Islet precursor cell (in vitro differentiated cells): ENCODE measurements at places on chromosomes 7 and 10.

DNA sequence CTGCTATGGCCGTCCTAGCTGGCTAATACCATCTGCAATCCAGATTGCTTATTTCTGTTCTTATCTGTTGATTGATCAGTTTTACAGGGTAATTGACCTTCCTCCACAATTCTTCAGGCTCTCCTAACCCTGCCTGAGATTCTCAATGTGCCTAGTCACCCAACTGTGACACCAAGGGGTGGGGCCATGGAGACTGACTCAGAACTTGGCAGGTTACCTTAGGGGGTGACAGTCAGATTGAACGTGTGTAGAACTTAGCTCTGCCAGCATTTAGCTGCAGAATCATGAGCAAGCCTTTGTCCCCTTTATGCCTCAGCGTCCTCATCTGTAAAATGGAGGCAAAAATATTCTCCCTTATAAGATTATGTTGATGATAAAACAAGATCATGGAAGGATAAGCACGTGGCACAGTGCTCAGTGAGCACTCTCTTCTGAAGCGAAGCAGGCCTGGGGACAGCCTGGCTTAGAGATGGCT, 19.1 kb upstream of the LEP start:
- peak; percentile 77 for DNase-seq

GRCh38 chr10:13563481-13564445, 23.0 kb upstream of the PRPF18 start:
- no peak for DNase-seq

GRCh38 chr10:71528371-71529206, 131.9 kb downstream of the CDH23 start:
- DNase-seq = no peak

DNA sequence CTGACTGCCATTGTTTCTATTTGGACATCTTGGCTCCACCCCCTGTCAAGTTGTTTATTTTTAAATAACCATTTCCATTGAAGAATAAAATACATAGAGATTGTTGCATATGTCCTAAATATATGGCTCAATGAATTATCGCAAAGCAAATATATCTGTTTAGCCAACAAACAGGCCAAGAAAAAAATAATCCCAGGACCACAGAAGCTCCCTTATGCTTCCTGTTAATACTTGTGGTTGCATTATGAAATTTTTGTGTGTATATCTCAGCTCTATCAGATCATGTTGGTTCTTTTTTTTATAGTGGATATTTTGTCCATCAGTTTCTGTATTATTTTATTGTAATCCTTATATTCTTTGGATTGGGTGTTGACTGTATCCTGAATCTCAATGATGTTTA, 53.4 kb upstream of the CYP2C8 start:
- DNase-seq = no peak

DNA sequence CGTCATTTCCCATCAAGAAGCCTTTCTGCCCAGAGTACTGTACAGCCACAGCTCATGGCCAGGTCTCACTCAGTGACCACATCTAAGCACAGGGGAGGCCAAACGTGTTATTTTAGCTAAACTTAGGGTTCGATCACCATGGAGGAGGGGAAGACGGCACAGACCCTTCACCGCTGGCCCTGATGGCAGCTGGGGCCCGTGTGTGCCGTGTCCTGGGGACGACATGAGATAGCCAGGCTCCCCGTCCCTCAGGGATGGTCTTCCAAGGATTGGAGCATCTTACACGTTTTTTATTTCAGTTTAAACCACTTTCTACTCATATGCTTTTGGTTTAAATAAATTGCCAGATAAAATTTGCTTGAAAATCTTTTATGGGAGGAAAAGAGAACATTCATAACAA, 512.9 kb downstream of the DNAJB6 start:
- DNase-seq = no peak

DNA sequence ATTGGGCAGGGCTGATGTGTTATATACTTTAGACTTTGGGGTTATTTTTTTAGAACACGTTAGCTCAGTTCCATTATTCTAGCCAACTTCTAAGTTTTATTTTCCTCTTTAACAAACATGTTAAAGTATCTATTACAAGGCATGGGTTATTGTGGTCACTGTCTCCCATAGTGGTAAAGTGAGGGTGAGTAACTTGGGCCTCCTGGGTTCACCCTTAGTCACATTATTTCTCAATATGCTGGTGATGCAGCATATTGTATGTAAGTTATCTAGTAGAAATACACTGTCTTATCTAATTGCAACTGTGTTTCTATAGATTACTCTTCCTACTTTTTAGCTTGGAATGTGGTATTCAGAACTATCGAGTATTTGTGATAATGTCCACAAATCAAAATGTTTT, 65.9 kb downstream of the BBS9 start:
- no peak for DNase-seq

- no peak for DNase-seq
Observed at GRCh38 chr7:16114633-16115032, 306.7 kb downstream of the CRPPA start.

GRCh38 chr10:125034675-125035074, 92.8 kb downstream of the ZRANB1 start:
- no peak for DNase-seq

GRCh38 chr7:132045481-132045980, 489.1 kb upstream of the PODXL start:
- no peak for DNase-seq

DNA sequence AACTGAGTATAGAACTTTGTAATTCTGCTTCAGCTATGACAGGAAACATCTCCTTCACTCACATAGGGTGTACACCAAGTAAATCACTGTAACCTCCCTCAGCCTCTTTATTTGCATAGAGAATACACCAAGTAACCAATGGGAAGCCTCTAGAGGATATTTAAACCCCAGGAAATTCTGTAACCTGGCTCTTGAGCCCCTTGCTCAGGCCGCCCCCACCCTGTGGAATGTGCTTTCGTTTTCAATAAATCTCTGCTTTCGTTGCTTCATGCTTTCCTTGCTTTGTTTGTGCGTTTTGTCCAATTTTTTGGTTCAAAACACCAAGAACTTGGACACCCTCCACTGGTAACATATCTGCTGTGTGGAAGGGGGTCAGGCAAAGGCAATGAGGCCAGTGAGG, 60.2 kb downstream of the CLRN3 start:
- peak; percentile 18 for DNase-seq

DNA sequence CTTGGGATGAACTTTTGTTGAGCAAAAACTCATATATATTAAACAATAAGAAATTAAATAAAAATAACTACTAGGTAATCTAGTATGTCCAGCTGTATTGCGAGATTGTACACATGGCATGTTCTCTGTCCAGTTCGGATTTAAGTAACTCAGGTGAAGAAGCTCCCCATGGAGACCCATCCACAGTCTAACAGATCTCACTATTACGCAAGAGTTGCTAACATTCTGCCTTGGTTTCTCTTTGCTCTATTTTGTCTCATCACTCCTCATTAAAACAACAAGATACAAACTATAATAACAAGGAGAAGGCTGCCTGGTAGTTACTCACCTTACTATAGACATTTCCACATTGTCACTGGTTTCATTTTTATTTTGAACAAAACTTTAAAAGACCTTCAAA, 1372.3 kb upstream of the CELF2 start:
- DNase-seq = no peak

DNA sequence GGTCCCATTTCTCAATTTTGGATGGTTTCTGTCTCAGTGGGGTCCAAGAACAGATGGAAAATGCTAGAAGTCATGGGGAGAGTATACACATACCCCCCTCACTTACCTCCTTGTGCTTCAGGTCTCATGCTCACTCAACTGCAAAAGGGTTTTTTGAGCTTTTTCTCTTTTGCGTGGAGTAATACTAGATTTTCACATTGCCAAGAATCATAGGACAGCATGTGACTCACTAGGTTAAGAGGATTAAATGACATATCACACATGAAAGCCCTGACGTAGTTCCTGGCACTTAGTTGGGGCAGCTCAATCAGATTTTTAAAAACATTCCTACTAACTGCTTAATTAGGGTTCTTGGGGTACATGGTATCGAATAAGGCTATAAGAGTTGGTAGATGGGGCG, 4.5 kb downstream of the PI4K2A start:
- DNase-seq = no peak

- DNase-seq = peak; percentile 69
Observed at GRCh38 chr10:92847202-92847864, 987 bp upstream of the EXOC6 start.

DNA sequence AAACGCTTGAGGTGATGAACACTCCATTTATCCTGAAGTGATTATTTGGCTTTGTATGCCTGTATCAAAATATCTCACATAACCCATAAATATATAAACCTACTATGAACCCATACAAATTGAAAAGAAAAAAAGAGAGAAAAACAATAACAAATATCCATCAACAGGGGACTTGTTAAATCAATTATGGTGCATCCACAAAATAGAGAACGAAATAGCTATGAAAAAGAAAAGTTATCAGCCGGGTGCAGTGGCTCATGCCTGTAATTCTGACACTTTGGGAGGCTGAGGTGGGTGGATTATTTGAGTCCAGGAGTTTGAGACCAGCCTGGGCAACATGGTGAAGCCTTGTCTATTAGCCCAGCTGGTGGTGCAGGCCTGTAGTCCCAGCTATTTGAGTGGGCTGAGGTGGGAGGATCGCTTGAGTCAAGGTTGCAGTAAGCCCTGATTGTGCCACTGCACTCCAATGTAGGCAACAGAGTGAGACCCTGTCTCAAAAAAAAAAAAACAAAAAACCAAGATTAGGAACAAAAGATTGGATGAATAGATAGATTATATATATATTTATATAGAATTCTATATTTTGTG, 30.6 kb upstream of the IFRD1 start:
- DNase-seq = no peak

- DNase-seq = no peak
Observed at GRCh38 chr7:95780665-95781064, 8.3 kb downstream of the DYNC1I1 start.

DNA sequence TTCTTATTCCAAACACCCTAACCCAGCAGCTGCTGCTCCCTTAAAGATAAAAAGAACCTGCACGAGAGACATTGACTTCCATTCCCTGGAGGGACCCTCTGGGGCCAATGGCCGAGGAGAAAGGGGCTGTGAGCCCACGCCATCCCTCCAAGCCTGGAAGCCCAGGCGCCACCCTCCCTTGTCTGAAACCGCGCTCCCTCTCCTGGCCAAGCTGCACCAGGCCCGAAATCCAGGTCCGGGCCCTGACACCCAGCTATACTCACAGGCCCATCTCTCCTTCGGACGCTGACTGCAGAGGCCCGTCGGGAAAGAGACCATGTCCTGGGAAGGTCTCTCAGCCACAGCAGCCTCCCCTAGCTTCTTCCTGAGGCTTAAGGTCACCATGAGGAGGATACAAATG, 196.5 kb downstream of the PTPRN2 start:
- DNase-seq = no peak

DNA sequence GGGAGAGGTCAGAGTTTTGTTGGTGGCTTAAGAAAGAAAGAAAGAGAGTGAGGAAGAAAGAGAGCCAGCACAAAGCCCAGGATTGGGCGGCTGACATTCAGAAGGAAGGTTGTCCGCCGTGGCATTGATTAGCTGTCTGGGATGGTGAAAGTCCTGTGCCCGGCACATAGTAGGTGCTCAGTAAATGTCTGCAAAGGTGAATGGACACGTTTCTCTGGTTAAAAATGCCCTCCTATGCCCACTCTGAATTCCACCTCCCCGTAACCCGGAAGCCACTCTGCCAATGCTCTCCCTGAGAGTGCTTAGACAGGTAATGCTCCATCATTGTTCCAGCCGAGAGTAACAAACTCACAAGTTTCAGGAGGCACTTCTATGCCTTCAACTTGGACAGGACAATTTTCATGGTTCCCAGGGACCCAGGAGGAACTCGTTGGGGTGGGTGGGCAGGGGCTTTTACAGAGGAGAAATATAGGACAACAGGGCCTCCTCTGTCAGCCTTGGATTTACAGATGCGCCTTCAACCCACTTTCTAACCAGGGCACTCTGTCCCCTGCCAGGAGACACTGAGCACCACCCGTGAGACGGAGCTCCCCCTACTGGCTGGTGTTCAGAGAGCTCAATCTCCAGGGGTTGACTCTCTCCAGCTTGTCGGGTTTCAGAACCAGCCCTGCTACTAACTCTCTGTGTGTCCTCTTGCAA, 411.5 kb upstream of the ZMIZ1 start:
- DNase-seq = peak; percentile 91

DNA sequence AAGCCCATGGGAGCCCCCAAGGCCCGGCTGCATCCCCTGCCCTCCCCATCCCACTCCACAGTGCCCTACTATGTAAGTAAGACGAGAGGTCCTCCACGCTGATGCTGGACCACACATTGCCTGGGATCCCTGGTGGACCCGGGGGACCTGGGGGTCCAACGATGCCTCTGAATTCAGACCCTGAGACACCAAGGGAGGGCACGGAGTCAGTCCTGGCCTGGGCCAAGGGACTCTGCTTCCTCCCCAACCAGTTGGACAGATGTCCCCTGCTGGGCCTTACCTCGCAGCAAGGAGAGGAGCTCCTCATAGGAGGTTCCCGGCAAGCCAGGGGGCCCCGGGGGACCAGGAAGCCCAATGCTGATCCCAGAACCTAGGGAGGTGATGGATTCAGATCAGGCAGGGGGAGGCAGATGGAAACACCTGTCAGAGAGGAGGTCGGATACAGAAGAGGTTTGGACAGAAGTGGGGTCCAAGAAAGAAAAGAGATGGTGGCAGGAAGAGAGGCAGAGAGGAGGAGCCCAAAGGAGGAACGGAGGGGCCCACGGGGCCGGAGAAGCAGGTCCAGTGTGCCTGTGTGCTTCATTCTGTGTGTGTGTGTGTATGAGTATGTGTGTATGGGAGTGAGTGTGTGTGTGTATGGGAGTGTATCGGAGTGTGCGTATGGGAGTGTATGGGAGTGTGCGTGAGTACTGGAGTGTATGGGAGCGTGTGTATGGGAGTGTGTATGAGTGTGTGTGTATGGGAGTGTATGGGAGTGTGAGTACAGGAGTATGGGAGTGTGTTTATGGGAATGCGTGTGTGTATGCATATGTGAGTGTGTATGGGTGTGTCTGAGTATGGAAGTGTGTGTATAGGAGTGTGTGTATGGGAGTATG, 50.2 kb downstream of the COL17A1 start:
- DNase-seq = no peak

DNA sequence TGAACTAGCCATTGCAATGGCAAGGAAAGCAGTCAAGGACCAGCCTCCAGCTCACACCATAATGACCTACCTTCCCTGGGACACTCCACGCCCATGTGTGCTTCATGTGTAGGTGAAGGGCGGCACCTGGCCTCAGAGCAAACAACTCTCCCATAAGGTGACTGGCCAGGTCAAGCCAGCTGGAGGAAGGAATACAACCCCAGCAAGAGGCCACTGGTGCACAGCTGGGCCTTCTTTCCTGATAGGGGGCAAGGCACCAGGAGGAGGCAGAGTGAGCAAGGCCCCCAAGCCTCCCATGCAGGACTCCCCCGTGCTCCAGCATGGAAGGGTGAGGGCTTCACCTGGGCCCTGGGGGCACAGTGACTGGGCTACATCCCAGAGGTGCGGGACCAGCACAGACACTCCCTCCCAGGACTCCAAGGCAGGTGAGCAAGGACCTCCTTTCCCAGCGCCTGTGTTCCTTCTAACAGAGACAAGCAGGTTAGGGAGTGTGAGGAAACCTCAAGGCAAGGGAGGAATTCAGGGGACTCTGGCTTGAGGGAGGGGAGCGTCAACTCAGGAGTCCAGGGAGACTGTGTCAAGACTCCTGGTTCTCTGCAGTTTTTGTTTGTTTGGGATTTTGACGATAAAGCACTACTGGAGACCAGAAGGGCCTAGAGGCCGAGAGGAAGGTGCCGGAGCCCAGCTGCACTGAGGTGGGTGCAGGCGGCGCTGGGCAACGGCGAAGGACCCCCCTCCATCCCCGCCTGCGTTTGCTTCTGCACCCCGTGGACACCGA, 1.7 kb downstream of the PTPRN2 start:
- no peak for DNase-seq
